ENCODE measurements at places on chromosomes 11 and 22.

DNA sequence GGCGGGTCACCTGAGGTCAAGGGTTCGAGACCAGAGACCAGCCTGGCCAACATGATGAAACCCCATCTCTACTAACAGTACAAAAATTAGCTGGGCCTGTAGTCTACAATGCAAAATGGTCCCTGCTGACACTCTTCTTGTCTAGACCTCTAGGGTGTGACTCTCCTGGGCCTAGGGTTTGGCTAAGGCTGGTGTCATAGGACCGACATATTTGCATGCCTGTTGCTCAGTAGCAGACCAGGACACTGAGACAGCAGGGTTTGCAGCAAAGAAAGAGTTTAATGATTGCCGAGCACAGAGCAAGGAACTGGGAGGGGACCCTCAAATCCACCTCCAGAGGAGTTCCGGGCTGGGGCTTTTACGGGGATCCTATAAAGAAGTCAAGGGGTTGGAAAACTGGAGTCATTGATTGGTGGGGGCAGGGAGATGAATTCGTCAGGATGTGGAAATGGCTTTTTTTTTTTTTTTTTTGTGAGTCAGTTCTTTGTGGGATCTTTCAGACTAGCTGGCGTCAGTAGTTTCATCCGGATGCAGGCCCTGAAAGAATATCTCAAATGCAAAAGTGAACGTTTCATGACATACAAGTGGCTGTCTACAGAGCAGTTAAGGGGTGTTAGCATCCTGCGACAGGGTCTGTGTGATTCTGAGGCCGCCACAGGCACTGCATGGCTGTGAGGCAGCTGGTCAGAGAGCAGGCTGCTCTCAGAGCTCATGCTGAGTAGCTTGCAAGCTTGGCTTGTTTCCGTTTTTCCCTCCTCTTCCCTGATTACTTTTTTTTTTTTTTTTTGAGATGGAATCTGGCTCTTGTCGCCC lies 27.2 kb upstream of the A4GALT start:
- no peak for DNase-seq

DNA sequence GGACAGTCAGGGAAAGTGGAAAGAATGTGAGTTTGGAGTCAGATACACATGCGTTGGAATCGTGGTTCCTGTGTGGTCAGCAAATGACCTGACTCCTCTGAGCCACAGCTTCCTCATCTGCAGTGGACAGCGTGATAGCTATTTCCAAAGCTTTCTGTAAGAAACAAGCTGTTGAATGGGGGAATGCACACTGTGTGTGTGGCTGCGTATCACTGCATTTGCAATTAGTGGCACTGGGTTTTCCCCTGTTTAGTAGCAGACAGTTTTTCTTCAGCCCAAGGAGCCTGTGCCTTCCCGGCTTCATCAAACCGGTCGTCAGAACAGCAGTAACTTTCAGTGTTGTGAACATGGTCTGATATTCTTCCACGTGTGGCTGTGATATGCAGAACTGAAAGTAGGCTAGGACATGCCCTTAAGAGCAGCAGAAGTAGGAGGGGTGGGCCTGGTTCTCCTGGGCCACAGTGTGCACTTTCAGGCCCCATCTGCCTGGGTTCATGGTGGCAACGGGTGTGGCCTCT lies 121.5 kb downstream of the RRAS2 start:
- DNase-seq, result no peak

GRCh38 chr11:74966651-74967050 lies 17.6 kb downstream of the SPCS2 start:
- no peak for DNase-seq

DNA sequence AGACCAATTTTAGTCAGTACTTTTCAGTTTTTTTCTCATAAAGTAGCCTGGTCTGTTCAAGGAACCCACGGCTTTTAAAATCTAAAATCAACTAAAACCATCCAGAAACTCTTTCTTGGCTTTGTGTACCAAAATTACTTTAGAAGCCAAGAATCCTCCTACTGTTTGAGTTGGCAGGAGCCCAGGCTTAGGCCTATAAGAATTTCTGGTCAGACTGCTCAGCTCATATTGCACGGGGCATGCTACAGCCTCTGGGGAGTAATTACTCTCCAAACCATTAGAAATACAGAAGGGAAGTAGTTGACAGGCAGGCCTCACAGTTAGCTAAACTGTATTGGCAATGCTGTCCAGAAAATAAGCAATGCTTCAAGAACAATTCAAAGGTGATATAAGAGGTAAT lies 1862.9 kb upstream of the RAG2 start:
- no peak for DNase-seq

DNA sequence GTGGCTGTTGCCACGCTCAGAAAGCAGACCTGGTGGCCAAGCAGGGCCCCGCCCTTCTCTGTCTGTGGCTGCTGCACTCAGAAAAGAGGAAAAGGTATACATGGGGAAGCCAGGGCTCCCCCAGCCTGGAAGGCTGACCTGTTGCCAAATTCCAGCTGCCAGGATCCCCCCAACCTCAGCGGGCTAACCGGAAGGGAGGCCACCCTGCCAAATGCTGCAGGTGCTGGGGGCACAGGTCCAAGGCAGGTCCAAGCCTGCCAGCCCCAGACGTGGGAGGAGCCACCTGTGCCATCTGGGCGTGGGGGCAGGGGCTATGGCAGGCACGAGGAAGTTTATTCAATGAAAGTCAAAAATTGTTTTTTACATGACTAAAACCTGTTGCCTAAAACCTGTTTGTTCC lies 2.6 kb downstream of the NPTXR start:
- DNase-seq, result no peak

DNA sequence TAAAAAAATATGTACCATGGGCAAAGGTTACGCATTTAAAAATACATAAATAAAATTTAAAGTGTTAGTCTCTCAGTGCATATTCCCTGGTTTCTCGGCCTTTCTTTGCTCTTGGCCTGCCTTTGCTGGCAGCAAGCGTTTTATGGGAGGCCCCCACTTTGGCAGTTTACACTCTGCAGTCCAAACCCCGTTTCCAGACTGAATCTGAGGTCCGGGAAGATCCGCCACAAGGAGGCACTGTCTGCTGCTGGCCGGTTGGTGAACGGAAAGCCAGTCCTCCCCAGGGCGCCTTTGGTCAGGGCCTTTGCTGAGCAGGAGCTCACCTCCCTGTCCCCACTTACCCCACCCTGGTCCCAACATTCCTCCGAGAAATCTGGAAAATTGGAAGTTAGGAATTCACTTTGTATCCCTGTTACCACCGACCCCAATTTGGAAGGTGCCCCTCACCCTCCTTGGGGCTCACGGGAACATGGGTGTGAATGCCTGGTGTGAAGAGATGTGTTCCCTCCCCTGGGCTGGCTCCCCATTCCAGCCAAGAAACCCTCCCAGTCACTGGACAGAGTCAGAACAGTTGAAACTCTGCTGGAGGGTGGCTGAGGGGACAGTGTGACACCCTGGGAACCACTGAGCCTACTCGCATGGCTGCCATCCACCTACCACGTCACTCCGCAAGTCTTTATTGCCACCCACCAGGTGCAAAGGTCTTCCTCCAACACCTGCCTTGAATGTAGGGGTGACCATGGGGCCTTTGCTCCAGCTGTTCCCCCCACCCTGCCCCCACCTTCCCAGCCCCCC lies 9.4 kb upstream of the SF1 start:
- peak; percentile 77 for DNase-seq

- no peak for DNase-seq
Measured at GRCh38 chr11:31262761-31263160, 106.8 kb downstream of the DCDC1 start.

- no peak for DNase-seq
Measured at GRCh38 chr22:49368221-49368975, 459.3 kb downstream of the BRD1 start.

DNA sequence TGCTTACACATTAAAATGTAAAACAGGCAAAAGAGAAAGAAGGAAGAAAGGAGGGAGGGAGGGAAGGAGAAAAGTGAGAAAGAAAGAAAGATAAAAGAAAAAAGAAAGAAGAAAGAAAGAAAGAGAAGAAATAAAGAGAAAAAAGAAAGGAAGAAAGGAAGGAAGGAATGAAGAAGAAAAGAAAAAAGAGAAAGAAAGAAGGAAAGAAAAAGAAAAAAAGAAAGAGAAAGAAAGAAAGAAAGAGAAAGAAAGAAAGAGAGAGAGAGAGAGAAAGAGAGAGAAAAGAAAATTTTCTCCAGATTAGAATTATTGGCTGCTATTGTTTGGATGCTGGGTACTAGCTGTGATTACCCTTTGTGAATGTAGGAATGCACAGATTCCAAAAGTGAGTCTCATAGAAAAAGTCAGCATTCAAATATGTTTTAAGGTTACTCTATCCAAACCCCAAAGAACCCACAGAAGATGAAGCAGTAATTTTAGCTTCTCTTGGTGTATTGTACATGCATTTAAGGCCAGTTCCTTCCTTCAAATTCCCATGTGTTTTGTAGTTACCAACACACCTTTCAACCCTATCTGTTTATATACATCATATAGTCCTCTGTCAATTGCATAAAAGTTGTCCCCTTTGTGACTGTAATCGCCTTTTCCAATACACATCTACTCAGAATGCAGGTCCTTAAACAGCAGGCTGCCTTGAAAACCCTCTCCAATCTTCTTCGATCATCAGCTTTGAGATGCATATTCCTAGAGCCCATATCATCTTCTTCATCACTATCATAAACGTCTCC lies 789 bp upstream of the FAM111A start:
- DNase-seq, result no peak

DNA sequence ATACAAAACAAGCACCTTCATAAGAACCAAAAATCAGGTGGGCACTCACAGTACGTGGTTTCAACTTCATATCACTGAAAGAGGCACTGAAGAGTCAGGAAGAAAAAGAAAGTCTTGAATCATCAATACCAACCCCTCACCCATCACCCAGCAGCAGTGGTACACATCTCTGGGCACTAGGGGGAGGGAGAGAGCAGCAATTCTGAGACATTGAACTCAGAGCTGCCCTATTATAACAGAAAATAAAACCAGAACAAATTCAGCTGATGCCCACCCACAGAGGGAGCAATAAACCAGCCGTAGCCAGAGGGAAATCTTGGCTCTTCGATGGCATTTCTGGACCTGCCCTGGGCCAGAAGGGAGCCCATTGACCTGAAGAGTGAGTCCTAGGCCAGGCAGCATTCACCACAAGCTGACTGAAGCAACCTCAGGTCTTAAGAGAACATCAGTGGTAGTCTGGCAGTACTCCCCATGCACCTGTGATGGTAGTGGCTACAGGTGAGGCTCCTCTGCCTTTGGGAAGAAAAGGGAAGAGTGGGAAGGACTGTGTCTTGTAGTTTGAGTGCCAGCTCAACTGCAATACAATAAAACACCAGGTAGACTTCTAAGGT lies 42.2 kb upstream of the FAM181B start:
- peak; percentile 49 for DNase-seq

Data from stimulated activated CD8-positive, alpha-beta memory T cell treated with anti-CD3 and anti-CD28 coated beads, Interleukin-4, amount 100 ng/mL, for 48 hours (primary cell).